ENCODE measurements at places on chromosomes 2 and 18.

DNA sequence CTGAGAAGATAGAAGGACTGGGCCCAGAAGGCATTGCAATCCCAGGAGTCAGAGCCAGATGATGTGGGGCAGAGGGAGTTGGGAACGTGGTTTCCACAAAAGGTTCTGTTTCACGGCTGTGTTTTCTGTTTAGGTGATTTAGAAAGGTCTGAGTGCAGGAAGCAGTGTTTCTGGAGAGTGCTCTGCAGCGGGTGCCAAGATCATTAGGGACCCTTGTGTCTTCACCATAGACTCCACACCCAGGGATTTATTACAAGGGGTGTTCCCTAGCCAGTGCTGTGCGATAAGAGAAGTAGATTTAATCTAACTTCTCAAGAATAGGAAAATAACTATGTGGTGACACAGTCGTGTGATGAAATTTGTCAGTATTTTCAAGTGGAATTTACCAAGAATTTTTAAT, 221.1 kb upstream of the TPO start:
- DNase-seq = no peak

DNA sequence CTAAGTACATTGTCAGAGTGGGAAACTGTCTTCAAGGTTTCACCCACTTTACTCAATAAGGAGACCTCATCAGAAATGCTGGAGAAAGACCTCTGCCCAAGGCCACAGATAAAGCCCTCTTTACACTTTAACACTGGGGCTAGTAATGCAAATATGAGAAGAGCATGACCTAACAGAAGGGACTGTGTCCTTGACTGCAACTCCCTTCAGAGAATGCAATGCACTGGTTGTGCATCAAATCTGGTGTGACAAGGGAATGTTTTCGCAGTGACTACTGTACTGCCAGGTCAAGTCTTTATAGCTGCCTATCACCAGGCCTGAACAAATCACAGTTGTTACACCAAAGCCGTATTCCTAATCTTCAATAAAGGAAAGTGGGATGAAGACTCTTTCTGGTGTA, 28.6 kb downstream of the CDH19 start:
- no peak for DNase-seq

GRCh38 chr2:211722928-211723327, 815.7 kb downstream of the ERBB4 start:
- no peak for DNase-seq

DNA sequence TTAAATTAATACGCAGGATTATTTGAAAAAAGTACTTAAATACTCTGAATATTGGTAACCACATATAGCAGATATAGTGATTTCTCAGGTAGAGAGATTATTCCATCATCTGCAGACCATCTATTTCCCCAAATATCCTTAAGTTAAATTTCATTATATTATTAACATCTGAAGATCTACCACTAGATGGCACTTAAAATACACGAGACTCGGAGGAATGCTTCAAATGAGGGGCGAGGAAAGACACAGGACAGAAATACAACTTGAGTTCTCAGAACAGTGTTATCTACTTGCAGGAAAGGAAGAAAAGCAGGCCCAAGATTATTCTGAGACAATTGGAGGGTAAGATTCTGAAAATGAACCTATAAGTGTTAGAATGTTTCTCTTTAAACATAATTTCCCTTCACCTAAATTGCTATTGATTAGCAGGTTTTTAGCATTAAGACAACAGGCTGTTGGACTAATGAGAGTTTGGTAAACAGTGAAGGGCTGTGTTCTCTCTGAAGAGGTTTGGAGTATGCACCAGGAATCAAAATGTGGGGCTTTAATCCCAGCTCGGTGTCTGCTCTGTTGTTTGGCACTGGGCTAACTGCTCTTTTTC, 76.9 kb upstream of the GCFC2 start:
- peak; percentile 65 for DNase-seq

DNA sequence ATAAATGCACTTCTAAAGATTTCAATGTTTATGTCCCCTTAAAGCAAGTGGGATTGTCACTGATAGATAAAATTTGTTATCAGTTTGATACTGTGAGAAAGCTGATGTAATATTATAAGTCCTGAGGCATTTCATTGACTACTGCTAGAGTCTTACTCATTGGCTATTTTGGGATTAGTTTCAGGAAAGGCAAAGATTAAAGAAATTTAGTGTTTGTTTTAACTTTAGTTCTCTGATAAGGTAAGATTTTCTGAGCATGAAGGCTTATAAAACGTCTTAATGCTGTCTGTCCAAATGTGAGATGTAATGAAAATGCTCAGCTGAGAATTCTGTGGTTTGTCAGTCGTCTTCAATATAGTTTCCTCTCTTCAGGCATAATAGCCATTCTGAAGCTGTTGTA, 886.4 kb upstream of the CDH2 start:
- DNase-seq = no peak
